Psoas muscle (tissue), 8 donors: ENCODE measurements at places on chromosomes 3 and 15. TPM values are rescaled to one million over a fixed set of nuclear protein-coding genes. Genes with fewer than 3 reads are reported as not detected.

Gene NFKBIZ
- 12.5 TPM for total RNA-seq

Gene CLDN11
- total RNA-seq: 1.5 TPM

Gene SPATA12
- not detected for total RNA-seq

Gene TIMMDC1
- 198 TPM for total RNA-seq

Gene BCL2A1
- total RNA-seq: not detected

Gene ALG3
- 27.4 TPM for total RNA-seq

Gene GOLGA8Q
- not detected for total RNA-seq

Gene ITGB5
- 49.8 TPM for total RNA-seq

Gene OR5K1
- not detected for total RNA-seq

Gene ROPN1
- total RNA-seq: not detected

Gene CX3CR1
- 0.68 TPM for total RNA-seq

Gene TTLL13
- not detected for total RNA-seq

Gene SLC22A13
- total RNA-seq: 0.29 TPM

Gene CHRFAM7A
- total RNA-seq: not detected

Gene SLC28A2
- total RNA-seq: not detected

Gene RBPMS2
- total RNA-seq: 3.6 TPM

Gene ZNF770
- total RNA-seq: 39.9 TPM

Gene RTP1
- not detected for total RNA-seq

Gene COPS2
- total RNA-seq: 144 TPM

Gene GOLGA8S
- 0.04 TPM for total RNA-seq

Gene GOLGA8T
- total RNA-seq: not detected

Gene ADAMTS9
- total RNA-seq: 11.7 TPM

Gene GTF2E1
- total RNA-seq: 16.1 TPM

Gene CYP19A1
- total RNA-seq: 0.71 TPM

Gene LSMEM2
- 0.84 TPM for total RNA-seq

Gene TEX9
- 0.38 TPM for total RNA-seq

Gene RYR3
- total RNA-seq: 158 TPM

Gene PLA2G4F
- 3.4 TPM for total RNA-seq

Gene CERS3
- not detected for total RNA-seq

Gene EHHADH
- 4.8 TPM for total RNA-seq

Gene CA12
- 0.08 TPM for total RNA-seq

Gene CD200
- total RNA-seq: 1.5 TPM

Gene SPRED1
- total RNA-seq: 7.1 TPM

Gene TFRC
- total RNA-seq: 64.9 TPM

Gene FES
- total RNA-seq: 6.7 TPM

Gene XXYLT1
- total RNA-seq: 3.5 TPM
